Activated CD4-positive, alpha-beta T cell treated with anti-CD3 and anti-CD28 coated beads, Interleukin-2, amount 10 ng/mL, durations not matched to agents 24 days and 14 days (primary cell): ENCODE measurements at places on chromosomes 2 and 18. TPM values are rescaled to one million over a fixed set of nuclear protein-coding genes. Genes with fewer than 3 reads are reported as not detected.

ASAP2 gene
- 0.40 and 0.83 TPM in 2 replicates for total RNA-seq

TCF7L1 gene
- 0.19 TPM in 1 of 2 replicates, not detected in the other for total RNA-seq

MOGAT1 gene
- total RNA-seq = not detected in 2 replicates

PRSS56 gene
- total RNA-seq = not detected in 2 replicates

ITPRIPL1 gene
- total RNA-seq = 51.4 and 53.9 TPM in 2 replicates

ZBTB7C gene
- total RNA-seq = 0.56 and 0.64 TPM in 2 replicates

CFC1 gene
- total RNA-seq = not detected in 2 replicates

AQP12B gene
- total RNA-seq = not detected in 2 replicates

DYSF gene
- 0.36 TPM in 1 of 2 replicates, not detected in the other for total RNA-seq

TAF4B gene
- total RNA-seq = 17.5 and 17.8 TPM in 2 replicates

FRZB gene
- total RNA-seq = not detected in 2 replicates

CDK15 gene
- not detected in 2 replicates for total RNA-seq

CROCC2 gene
- total RNA-seq = not detected in 2 replicates

CNTNAP5 gene
- not detected in 2 replicates for total RNA-seq

UGT1A4 gene
- not detected in 2 replicates for total RNA-seq

TXNDC2 gene
- not detected in 2 replicates for total RNA-seq

GRCh38 chr2:210252699-210253606, 27.7 kb upstream of the ACADL start:
- no peak for DNase-seq

- peak; percentile 66 for DNase-seq
Observed at GRCh38 chr18:43571078-43571689, 293.9 kb upstream of the SYT4 start.

- no peak for DNase-seq
Observed at GRCh38 chr2:29808321-29808720, 113.1 kb downstream of the ALK start.

GRCh38 chr18:80194874-80195570, 52.3 kb downstream of the PARD6G start:
- DNase-seq = no peak

- DNase-seq = no peak
Observed at GRCh38 chr18:34491719-34492118, 218.4 kb upstream of the DTNA start.

DNA sequence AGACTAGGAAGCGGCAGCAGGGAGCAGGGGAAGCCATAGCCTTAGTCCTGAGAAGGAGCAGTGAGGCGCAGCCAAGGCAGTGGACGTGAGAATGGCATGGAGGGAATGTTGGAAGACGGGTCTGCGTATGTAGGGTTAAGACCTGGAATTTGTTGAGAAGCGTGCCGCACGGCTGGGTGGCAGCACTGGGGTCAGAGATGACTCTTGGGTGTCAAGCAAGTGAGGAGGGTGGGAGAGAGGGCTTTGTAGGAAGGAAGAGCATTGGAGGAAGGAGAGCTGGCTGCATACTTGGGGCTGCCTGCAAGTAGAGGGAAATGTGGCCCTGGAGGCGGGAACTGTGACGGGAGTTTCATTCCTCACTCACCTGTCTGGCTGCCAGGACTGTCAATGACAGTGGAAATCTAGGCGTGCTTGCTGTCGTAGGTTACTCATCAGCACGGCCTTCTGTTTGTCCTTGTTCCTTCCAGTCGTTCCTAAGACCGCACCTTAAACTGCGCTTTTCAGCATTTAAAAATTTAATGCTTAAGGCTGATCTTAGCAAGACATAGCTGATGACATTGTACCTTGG, 108.0 kb downstream of the ITGB1BP1 start:
- no peak for DNase-seq

GRCh38 chr18:36516258-36516657, 218.7 kb downstream of the FHOD3 start:
- no peak for DNase-seq

GRCh38 chr2:152072011-152072410, 26.8 kb downstream of the CACNB4 start:
- no peak for DNase-seq

DNA sequence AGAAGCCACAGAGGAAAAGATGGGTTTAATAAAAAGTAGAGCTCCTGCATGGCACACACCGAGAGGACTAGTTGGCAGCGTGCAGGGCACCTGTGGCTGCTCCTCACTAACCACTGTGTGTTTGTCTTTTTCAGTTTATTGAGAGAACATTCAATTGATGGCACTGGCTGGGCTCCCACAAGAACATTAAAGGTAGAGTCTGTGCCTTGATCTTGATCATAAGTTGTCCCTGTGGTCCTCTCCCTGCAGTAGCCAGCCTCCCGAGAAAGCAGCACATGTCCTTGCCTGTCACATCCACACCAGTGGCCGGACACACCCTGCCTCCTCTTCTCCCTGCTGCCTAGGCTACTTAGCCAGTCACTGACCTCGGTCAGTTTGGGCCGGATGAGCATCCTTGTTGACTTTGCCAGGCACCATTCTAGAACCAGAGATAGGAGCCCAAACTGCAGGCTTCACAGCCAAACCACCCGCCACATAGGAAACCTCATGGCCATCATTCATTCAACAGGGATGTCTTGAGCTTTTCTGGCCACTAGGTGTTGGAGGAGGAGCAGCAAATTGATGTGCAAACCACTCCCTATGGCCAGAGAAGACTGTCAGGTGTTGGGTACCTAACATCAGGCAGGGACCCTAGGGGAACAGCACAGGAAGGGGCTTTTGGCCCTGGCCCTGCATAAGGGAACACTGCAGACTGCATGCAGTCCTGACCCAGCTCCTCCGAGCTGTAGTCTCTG, 30.2 kb upstream of the SCLY start:
- DNase-seq = no peak

GRCh38 chr2:216621292-216621691, 11.9 kb upstream of the IGFBP2 start:
- DNase-seq = no peak

DNA sequence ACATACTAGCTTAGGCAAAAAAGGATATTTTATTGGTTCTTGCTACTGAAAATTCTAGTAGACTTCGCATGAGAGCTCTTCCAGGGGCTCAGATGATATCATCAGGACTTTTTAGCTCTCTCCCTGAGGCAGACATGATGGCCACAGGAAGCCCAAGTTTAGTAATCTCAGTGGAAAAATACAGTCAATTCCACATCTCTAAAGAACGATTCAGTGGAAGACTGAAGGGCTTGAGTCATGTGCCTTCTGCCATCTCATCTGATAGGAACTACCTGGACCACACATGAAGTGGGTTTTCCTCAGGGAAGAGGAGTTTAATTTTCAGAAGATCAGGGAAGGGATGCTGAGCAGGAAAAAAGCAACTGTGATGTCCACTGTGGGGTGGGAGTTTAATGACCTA, 117.3 kb downstream of the TTC27 start:
- DNase-seq = no peak

DNA sequence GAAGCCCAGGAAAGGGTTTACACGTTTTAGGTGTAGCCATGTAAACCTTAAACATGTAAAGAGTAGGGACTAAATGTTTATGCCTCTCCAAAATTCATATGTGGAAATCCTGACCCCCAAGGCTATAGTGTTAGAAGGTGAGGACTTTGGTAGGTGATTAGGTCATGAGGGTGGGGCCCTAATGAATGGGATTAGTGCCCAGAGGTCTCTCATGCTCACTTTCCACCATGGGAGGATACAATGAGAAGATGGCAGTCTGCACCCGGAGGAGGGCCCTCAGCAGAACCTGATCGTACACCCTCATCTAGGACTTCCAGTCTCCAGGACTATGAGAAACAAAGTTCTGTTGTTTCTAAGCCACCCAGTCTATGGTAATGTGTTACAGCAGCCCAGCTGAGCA, 119.6 kb downstream of the TMEM163 start:
- DNase-seq = no peak

DNA sequence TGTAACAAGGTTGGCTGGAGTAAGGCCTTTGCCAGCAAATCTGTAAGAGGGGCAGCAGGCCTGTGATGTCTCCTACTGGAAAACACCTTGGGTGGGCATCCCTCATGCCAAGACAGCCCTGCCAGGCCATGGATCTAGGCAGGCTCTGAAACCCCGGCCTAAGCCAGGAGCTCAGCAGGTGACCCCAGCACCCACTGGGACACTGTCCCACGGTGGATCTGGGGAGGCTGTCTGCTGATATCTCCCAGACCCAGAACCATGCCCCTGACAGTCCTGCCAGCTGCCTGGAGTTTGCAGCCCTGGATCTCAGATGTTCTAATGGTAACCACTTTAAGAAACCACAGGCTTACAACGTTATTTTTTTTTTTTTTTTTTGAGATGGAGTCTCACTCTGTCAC, 117.7 kb downstream of the ZNF516 start:
- no peak for DNase-seq

- DNase-seq = peak; percentile 90
Observed at GRCh38 chr2:173075781-173076580, at the start of gene MAP3K20. TSS of gene MAP3K20 (plus strand) at chr2:173075846. CDS start at chr2:173091032, 15,186 bp downstream.

DNA sequence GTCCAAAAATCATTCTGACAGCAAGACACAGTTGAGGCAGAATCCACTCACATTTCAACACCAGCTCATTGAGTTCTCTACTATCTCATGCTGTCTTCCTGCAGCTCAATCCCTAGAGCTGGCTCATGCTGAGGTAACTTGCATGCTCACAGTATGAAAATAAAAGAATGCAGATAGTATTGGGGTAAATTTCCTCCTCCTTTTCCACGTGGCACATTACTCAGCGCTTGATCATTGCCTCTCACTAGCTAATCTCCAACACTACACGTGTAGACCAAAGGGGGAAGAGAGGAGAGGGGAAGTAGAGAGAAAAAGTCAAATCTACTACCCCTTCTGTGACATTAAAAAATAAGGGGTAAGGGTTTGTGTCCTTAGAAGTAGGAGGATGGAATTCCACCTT, 300.6 kb downstream of the AFF3 start:
- no peak for DNase-seq

- DNase-seq = no peak
Observed at GRCh38 chr2:127191331-127192219, 28.5 kb downstream of the CYP27C1 start.
